ENCODE measurements at places on chromosomes 5 and 9.

DNA sequence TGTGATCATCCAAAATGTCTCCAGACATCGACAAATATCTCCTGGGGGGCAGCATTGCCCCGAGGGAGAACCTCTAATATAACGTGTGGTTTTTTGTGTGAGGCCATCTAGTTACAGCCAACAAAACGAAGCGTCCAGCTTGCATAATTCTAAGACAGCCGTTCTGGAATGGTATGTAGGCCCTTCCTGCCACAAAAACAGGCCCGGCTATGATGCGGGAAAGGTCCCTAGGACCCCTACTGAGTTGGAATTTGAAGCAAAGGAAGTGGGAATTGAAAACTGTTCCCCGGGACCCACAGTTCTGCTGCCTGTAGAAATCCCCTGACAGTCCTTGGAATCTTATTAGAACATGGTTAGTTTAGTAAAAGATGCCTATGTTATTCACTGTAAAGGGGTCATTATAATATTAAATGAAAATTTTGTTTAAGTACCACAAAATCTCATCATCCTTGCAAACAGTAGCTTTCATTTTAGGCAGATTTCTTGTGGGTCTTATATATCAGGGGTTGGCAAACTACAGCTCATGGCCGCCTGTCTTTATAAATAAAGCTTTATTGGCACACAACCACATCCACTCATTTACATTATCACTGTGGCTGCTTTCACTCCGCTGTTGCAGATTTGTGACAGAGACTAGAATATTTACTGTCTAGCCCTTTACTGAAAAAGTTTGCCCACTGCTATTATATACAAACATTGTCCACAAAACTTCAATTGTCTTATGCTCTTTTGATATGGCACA, 70.7 kb downstream of the MSX2 start:
- no peak for DNase-seq

GRCh38 chr5:157913575-157913974, 54.6 kb upstream of the CLINT1 start:
- DNase-seq = no peak

GRCh38 chr5:527646-528628, 3.7 kb upstream of the SLC9A3 start:
- DNase-seq = no peak

- no peak for DNase-seq
Measured at GRCh38 chr5:132687995-132688394, 14.2 kb downstream of the IL4 start.

- DNase-seq = no peak
Measured at GRCh38 chr5:43997647-43998272, 391.5 kb downstream of the FGF10 start.

DNA sequence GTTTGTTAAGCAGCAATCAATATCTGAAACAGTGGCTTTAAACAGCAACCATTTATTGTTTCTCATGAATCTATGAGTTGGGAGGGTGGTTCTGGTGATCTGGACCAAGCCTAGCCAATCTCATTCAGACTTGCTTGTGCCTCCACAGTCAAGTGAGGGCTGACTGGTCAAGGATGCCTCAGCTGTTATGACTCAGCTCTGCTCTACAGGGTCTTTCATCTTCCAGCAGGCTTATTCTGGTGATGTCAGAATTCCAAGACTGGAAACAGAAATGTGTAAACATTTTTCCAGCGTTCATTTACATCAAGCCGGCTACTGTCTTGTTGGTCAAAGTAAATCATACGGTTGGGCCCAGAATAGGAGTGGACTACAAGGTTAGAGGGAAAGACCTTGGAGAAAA, 2.5 kb upstream of the PIP5K1B start:
- DNase-seq = no peak

DNA sequence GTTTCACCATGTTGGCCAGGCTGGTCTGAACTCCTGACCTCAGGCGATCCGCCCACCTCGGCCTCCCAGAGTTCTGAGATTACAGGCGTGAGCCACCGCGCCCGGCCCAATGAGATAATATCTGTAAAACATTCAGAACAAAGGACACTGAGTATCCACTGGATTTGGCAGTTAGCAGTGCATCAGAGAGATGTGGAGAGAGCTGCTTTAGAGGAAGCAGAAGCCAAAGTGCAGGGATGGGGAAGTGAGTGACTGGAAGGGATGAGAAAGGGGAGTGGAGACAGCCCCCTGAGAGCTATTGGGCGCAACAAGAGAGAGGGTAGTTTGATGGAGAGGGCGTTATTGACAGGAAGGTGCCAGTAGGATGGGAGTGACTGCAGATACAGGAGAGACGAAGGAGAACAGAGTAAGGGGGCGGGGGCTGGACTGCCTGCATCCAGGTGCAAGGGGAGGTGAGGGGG, 157.5 kb upstream of the SHB start:
- no peak for DNase-seq

Measured in stimulated activated CD8-positive, alpha-beta memory T cell treated with anti-CD3 and anti-CD28 coated beads, Interleukin-4, amount 100 ng/mL, for 4 hours (primary cell).